Activated naive CD4-positive, alpha-beta T cell treated with anti-CD3 and anti-CD28 coated beads, Interleukin-2, amount 10 ng/mL, durations not matched to agents 7 days and 5 days (primary cell): ENCODE measurements at places on chromosomes 1 and 21.

- no peaks in the 10 kb centered on the region for H3K4me1 ChIP-seq
- no peak overlapping the region for H3K27ac ChIP-seq
- DNase-seq: no peak
- H3K4me3 ChIP-seq: no peak overlapping the region
Measured at GRCh38 chr21:34499116-34499515, 12.9 kb downstream of the KCNE1 start.

GRCh38 chr1:237867380-237867888 is 23.3 kb downstream of the ZP4 start:
- no peaks in the 10 kb centered on the region for H3K4me1 ChIP-seq
- DNase-seq: no peak
- no peak overlapping the region for H3K27ac ChIP-seq
- no peak overlapping the region for H3K4me3 ChIP-seq

- H3K27me3 ChIP-seq: peaks cover 31% of the 10 kb centered on the region
- no peaks in the 10 kb centered on the region for H3K36me3 ChIP-seq
- H3K4me1 ChIP-seq: no peaks in the 10 kb centered on the region
- DNase-seq: peak; percentile 61
Measured at GRCh38 chr1:11571906-11572616, 82.2 kb downstream of the FBXO2 start.

DNA sequence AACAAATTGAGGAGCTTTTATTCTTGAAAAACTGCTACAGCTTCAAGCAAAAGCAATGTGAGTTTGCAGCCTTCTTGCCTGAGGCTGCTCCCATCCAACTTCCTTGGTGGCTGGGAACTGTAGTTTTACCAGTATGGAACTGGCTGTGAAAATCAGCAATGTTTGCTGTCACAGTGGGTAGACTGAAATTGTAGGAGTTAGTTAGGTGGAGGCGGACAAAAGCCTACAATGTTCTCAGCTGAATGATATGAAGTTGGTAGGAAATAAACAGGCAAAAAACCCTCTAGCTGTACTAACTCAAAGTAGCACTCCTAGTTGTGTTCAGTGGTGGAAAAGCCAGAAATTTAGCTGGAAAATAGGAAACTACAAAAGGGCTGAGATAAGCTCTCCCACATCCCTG is 18.5 kb downstream of the HAX1 start:
- no peaks in the 10 kb centered on the region for H3K4me1 ChIP-seq
- peaks cover 8% of the 10 kb centered on the region for H3K36me3 ChIP-seq
- no peak for DNase-seq
- H3K27ac ChIP-seq: no peak overlapping the region
- H3K4me3 ChIP-seq: no peak overlapping the region

GRCh38 chr21:40018871-40019475 is 151.7 kb downstream of the PCP4 start:
- no peaks in the 10 kb centered on the region for H3K27me3 ChIP-seq
- DNase-seq: no peak
- H3K4me3 ChIP-seq: no peak overlapping the region
- no peaks in the 10 kb centered on the region for H3K4me1 ChIP-seq
- no peak overlapping the region for H3K27ac ChIP-seq

GRCh38 chr1:76876655-76877395 is 9.5 kb downstream of the ST6GALNAC5 start:
- no peak overlapping the region for H3K27ac ChIP-seq
- no peaks in the 10 kb centered on the region for H3K4me1 ChIP-seq
- H3K4me3 ChIP-seq: no peak overlapping the region
- DNase-seq: no peak
- no peaks in the 10 kb centered on the region for H3K27me3 ChIP-seq

- no peak overlapping the region for H3K4me3 ChIP-seq
- H3K27me3 ChIP-seq: no peaks in the 10 kb centered on the region
- no peaks in the 10 kb centered on the region for H3K36me3 ChIP-seq
Measured at GRCh38 chr1:217953922-217954321, 322.8 kb downstream of the SPATA17 start.

DNA sequence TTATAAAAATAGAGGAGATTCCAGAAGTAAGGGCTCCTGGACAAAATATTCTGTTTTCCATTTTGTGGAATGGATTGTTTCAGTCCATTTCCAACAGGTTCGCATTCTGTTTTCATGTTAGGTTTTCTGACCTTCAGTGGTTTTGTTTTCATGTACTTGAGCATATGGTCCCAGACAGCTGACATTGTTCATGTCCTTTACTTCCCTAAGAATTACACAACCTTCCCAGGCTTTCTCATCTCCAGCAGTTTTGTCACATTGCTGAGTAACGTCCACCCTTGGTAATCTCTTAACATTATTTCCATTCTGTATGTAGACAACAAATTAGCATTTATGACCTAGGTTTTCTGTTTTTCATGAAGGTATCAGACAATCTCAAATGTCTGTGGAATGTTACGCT is 21.0 kb upstream of the ERRFI1 start:
- H3K27me3 ChIP-seq: peaks cover 10% of the 10 kb centered on the region
- H3K36me3 ChIP-seq: no peaks in the 10 kb centered on the region
- DNase-seq: no peak
